ENCODE measurements at places on chromosomes 16 and 17.

GRCh38 chr16:30663038-30663437 lies 4.8 kb downstream of the FBRS start:
- DNase-seq: no peak

GRCh38 chr17:1485423-1486376 lies 6.8 kb downstream of the MYO1C start:
- no peak for DNase-seq

GRCh38 chr17:59425085-59425931 lies 93.9 kb downstream of the YPEL2 start:
- no peak for DNase-seq

- DNase-seq: no peak
Observed at GRCh38 chr17:72642720-72643119, 449.8 kb downstream of the SLC39A11 start.

GRCh38 chr17:38538906-38539305 lies 66.8 kb downstream of the SRCIN1 start:
- no peak for DNase-seq

- no peak for DNase-seq
Observed at GRCh38 chr17:28518132-28518531, 12.0 kb downstream of the FOXN1 start.

DNA sequence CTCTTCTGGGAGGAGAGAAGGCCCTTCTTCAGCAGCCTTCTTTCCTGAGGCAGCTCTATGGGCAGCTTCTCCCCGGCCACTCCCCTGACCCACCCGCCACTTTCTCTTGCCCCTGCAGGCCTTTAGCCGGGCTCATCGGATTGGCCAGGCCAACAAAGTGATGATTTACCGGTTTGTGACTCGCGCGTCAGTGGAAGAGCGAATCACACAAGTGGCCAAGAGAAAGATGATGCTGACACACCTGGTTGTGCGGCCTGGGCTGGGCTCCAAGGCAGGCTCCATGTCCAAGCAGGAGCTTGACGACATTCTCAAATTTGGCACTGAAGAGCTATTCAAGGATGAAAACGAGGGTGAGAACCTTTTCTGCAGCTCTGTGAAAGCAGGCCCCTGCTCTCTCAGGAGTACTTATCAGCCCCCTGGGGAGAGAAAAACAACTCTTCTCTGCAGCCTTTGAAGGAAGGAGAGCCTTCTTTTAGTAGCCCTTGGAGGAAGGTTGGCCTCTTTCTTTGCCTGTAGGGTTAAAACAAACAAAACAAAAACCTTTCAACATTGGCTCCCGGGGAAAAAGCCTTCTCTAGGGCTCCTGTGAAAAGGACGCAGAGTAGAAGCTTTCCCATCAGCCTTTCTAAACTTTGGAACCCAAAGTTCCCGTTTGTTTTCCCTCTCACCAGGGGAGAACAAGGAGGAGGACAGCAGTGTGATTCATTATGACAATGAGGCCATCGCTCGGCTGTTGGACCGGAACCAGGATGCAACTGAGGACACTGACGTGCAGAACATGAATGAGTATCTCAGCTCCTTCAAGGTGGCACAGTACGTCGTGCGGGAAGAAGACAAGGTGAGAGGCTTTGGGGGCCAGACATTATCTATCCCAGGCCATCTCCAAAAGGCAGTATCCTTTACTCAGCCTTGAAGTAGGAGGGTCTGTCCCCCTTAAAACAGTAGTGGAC lies 12.7 kb downstream of the RNF227 start:
- no peak for DNase-seq

GRCh38 chr17:82457073-82457928 lies 1.2 kb upstream of the NARF start:
- DNase-seq: no peak

DNA sequence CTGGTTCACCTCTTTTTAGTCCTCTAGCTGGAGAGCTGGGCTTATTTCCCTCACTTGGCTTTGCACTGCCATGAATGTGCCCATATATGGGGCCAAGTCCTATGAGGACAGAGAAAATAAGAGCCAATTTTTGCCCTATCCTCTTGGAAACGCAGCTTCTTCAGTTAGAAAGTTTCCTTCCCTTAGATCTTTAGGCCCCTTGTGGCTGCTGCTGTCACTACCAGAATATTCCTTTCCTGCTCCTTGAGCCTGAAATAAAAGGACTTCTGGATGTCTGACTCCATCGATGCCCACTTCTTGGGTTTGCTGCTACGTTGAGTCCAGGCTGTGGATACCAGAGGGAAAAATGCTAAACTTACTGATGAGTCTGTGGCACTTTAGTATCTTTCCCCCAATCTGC lies 487.1 kb downstream of the GRIN2A start:
- DNase-seq: no peak

DNA sequence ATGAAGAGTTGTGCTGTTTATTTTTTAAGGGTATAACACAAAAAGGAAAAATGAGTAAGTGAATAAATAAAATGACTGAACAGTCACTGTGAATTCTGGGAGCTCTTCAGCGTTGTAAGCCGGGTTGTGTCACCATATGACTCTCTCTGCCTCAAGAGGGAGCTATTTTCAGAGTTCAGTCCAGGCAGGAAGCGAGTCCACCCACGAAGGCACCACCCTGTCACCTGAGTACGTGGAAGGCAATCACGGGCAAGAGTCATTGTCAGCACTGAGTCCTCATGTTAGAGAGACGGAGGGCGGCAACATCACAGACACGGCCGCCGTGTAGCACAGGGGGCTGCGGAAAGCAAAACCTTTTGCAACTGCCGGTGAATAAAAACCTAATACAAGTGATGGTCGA lies 227.6 kb downstream of the UTP18 start:
- DNase-seq: peak; percentile 28

DNA sequence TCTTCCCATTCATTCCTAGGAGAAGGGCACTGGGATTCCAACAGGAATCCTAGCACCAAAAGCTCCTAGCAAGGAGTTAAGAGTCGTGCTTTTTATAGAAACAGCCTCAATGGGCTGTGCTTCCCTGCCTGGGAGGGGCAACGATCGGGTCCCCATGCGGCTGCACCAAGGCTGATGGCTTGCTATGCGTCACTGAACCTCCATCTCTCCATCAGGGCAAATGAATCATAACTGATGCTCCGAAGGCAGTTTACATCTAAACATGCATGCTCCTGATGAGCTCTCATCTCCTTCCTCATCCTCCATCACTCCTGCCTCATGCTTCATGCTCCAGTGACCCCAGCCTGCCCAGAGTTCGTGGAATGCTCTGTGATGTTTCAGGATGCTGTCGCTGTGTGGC lies 270.5 kb downstream of the FOXL1 start:
- no peak for DNase-seq

GRCh38 chr17:78173097-78173715 lies 4.8 kb downstream of the SYNGR2 start:
- no peak for DNase-seq

DNA sequence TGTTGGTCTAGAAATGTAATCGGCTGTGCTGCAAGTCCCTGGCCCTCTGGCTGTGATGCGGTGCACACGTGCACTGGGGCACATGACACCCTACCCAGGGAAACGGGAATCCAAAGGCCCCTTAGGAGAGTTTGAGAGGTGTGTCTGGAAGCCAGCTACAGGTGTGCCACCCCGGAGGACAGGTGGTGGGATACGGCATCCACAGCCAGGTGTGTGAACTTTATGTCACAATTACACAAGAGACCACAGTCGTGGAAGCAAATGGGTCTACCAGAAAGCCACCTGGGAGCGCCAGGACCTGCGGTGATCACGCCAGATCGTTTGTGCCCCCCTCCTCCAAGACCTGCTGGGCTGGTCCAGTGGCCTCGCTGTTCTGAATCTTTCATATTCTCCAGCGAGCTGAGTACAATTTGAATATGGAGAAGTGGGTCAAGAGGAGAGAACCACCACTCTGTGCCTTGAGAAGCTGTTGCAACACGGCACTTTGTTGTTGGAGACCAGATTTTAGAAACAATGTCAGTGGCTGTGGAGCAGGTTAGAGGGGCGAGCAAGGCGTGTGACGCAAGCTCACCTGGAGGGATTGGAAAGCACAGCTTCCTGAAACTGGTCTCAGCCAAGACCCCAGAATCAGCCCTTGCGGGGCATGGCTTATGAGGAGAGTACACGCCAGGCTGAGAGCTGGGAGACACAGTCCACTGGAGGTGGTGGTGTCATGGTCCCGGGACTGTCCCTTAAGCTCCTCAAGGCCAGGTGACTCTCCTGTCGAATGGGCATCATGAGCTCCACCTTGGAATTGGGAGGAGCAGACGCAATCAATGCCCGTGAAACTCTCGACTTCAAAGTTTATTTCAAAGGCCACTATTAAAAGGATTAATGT lies 37.4 kb downstream of the COX4I1 start:
- DNase-seq: no peak

DNA sequence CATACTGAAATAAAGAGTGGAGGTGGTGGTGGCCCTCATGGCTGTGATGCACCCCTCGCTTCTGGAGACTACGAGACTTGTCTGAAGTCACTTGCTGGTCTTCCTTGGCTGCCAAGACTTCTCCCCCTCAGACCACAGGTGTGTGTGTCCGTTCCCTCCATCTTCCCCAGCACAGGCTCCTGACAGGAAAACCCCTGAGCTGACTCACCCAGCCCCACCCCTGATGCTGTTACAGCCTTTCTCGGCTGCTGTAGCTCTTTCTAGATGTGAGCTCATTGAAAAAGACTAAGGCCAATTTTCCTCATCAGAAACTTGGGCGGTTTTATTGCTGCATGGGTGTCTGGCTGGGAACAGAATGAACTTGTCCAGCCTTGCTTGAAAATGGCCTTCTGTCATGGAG lies 296.9 kb downstream of the TMEM114 start:
- no peak for DNase-seq

GRCh38 chr17:37848690-37849616 lies 75.3 kb upstream of the TBC1D3K start:
- DNase-seq: peak; percentile 76

DNA sequence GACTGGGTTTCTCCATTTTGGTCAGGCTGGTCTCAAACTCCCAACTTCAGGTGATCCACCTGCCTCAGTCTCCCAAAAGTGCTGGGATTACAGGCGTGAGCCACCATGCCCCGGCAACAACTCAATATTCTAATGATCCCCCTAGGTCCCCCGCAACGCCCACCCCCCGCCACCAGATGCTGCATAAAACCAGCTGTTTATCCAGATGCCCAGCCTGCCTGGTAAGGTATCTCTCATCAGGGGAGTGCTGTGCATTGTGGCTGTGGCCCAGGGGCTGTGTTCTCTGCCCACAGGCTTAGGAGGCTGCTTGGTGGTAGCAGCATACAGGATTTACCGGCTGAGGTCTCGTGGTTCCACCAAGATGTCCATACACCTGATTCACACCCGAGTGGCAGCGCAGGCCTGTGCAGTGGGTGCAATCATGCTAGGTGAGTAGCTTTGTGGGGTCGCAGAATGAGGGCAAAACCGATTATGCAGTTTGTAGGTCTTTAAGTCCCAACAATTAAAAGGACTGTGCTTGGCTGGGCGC lies 1.3 kb downstream of the HIGD1B start:
- DNase-seq: no peak

DNA sequence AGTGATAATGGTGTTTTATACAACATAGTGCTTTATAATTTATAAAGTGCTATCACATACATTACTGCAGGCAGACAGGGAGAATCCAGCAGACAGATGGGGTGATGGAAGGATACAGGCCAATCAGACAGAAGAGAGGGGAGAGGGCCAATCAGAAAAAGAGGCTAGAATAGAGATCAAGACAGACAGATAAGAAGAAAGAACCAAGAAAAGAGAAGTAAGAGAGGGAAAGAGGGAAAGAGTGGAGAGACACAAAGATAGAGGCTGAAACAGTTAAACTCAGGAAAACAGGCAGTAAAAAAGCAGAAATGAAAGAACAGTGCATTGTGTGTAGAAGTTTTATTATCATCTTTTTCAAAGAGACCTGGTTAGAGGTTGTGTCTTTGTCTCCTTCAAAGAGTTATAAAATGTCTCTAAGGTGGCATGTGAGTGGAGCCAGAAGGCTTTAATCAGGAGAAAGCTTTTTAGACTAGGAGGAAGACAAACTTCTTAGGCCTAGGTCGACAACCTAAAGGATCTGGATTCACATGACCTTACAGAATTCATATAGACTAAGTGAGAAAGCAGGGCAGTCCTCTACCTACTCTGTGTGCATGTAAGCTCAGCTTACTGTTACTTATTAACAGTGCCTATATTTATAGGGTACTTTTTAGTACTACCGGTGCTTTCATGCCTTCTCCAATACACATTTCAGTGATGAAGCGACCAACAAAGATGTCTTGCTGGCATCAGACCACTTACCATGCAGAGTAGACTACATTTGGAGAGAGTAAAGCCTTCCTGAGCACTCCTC lies 8.3 kb upstream of the CHD3 start:
- no peak for DNase-seq

DNA sequence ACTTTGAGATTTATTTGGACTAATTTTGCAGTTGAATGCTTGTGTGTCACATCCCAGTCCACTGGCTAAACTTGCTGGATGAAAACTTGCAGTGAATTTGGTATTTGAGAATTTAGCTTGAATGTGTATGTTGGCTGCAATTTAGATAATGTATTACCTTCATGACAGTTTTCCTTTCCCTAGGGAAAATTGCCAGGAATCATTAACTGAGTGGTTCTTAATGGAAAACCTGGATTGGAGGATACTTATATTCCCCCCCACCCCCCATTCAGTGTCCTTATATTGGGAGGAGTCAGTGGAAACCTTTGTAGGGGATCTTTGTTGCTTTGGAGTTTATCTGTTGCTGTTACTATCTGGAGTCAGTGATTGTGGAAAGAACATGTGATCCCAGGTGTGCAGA lies 67.6 kb downstream of the KPNA2 start:
- no peak for DNase-seq
